ENCODE measurements at places on chromosomes 1 and 21.

DNA sequence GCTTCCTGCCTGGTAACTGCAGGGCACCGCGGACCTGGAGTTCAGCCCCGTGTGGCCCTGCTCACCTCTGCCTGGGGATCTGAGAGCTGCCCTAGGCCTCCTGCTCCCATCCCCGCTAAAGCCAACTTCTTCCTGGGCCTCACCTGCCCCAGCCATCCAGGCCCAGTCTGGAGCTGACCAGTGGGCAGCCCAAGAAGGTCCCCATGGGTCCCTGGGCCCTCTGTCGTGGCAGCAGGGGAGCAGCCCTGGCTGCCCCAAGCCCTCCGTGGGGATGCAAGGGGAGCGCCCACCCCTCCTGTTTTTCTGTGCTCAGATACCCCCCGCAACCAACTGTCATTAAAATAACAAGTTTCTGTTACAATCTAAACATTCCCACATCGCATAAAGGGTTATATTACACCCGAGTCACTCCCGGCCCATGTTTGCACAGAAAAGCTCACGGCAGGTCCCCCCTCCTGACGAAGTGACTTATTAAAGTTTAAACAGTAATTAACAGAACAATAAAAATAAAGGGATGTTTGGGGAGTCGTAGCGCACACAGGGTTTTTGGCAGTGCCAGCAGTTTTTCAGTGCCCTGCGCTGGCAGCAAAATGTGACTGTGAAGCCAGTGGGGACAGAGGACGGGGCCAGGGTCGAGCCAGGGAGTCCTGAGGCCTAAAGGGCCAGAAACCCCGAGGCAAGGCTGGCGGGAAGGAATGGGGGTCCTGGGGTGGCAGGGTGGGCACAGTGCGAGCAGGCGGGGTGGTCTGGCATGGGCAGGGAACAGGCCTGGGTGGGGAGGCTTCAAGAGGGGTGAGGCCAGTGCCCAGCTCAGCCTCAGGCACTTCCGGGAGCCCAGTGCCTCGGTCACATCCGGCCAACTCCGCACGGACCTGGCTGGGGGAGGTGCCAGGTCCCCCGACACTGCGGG, 121.5 kb downstream of the CASZ1 start:
- DNase-seq: no peak

GRCh38 chr1:69702085-69702484, 134.4 kb downstream of the LRRC7 start:
- no peak for DNase-seq

- no peak for DNase-seq
Measured at GRCh38 chr1:84037758-84038611, 39.1 kb upstream of the TTLL7 start.

DNA sequence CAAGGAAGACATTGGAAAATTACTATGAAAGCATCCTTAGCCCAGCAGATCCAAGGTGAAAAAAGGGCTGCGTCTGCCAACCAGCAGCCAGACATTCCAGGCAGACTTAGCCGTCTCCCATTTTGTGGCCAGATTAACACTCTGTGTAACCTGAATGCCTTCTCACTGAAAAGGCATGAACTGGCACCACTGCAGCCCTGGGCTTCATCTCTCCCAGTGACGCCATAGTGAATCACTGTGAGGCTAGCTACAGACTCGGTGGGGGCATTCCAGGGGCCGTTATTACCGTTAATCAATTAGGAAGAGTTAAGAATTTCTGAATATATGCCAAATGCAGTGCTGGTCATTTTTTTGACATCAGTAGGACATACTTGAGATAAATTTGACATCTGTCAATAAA, 627.4 kb downstream of the LMO4 start:
- DNase-seq: no peak

DNA sequence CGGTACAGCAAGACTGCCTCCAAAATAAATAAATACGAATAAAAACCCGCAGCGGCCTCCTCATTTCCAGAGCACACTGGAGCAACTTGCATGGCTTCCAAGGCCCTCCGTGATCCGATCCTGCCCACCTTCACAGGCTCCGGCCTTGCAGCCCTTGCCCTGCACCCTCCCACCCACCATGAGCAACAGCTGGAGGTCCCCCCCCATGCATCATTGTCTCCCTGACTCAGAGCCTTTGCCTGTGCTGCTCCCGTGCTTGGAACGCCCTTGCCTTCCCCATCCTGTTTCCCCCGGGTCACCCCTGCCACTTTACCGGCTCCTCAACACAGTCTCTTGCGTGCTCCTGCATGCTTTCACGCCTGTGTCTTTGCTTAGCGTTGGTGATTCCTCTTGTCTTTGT, 71.0 kb upstream of the ANGPTL1 start:
- no peak for DNase-seq

GRCh38 chr21:32772281-32773047, 909 bp upstream of the PAXBP1 start:
- DNase-seq: peak; percentile 76

DNA sequence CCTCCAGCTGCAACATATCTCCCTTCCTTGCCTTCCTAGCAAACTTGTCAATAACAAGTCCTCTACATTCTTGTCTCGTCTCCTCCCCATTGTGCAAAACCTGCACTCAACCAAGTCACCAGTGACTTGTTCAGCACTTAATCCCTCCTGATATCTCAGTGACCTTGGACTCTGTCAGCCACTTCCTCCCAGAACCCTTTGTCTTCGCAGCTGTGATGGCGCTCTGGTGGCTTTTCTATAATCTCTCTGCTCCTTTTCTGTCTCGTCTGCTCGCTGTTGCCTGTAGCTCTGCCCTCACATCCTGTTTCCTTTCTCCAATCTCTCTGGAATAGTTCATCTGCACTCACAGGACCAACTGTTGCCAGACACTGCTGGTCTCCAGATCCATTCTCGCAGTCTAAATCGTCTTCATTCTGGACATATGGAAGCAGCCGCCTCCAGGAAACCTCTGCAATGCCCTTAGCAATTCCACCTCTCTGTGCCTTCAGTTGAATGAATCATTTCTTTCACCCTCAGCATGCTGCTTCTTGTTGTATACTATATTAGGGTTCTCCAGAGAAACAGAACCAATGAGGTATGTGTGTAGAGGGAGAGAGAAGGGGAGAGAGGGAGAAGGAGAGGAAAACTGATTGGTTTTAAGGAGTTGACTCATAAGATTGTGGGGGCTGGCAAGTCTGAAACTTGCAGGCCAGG, 17.4 kb upstream of the IFNAR2 start:
- DNase-seq: no peak

DNA sequence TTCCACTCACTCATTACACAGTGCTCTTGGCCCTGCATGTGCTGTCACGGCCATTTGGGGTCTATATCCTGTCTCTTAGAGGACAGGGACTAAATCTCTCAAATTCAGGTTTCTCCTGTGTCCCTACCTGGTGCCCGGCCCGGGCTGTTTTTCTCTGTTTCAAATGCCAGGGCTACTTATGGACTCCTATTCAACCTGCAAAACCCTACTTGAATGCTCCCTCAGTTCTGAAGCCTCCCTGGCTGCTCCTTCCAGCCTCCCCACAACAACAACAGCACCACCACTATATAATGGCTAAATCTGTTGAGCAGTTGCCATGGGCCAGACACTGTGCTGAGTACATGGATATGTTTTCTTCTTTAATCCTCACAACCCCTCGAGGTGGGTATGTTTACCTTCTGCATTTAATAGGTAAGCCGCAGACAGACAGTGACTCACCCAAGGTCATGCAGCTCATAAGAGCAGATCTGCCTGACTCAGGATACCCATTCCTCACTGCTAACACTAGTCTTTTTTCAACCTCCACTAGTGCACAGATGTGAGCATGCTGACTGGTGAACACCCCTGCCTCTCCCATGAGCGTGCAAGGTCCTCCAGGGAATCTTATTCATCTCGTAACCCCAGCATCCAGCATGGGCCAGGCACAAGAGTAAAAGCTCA, 29.9 kb downstream of the DHRS3 start:
- DNase-seq: no peak

- DNase-seq: no peak
Measured at GRCh38 chr1:169618367-169618766, 11.6 kb downstream of the SELP start.

GRCh38 chr1:54857746-54858561, 29.0 kb downstream of the DHCR24 start:
- no peak for DNase-seq

DNA sequence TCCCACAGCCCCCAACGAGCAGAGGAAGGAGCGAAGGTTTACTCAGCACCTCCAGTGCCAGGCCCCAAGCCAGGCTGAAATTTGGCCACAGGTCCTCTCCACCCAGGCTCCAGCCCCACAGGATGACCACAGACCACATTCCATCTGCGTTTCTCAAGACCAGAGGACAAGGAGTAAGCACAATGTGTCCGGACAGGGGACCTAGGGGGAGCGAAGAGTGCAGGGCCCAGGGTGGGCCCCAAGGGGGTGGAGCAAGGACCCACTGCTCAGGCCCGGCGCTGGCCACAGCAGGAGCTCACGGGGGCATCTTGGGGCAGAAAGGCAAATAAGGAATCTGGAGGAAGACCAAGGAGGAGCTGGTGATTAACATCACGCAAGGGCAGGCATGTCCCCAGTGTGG, 100.5 kb downstream of the NPHP4 start:
- DNase-seq: no peak

GRCh38 chr21:44013380-44014088, 1.4 kb downstream of the TRAPPC10 start:
- DNase-seq: peak; percentile 51

GRCh38 chr1:210292231-210292871, 36.4 kb upstream of the HHAT start:
- peak; percentile 49 for DNase-seq

DNA sequence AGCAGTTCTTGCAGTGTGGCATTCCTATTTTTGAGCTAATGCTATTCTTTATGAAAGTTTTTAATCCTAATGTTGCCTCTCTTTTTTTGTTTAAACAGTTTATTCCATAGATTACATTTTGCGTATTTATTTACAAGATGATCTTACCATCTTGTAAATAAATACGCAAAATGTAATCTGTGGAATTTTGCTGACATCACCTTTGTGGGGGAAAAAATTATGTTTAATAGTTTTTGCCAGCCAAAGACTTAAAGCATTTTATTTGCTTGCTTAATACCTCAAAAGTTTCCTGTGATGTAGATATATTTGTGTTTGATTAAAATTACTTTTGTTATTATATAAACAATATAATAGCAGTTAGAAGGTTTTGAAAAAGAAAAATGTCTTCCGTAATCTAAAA, 15.3 kb downstream of the CDC7 start:
- no peak for DNase-seq

DNA sequence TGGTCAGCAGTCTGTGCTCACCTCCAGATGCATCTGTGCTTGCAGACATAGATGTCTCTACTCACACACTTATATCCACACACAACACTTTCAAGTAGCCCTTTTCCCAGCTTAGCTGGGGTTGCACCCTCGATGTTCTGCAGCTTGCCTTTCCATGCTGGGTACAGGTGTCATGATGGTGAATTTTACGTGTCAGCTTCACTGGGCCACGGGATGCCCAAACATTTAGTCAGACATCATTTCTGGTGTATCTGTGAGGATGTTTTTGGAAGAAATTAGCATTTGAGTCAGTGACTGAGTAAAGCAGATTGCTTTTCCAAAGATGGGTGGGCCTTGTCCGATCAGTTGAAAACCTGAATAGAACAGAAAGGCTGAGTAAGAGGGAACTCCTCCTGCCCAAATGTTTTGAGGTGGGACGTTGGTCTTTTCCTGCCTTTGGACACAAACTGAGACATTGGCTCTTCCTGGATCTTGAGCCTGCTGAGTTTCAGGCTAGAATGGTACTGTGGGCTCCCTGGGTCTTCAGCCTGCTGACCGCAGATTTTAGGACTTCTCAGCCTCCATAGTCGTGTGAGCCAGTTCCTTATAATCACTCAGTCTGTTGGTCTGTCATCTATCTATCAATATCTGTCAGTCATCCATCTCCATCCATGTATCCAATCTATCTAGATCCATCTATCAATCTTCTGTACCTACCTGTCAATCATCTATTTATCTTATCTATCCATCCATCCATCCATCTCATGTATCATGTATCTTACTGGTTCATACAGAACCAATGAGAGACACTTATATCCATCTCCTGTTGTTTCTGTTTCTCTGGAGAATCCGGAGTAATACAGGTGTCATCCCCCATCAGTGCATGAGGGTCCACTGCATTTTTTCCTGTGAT, 12.7 kb upstream of the OBSCN start:
- DNase-seq: no peak

DNA sequence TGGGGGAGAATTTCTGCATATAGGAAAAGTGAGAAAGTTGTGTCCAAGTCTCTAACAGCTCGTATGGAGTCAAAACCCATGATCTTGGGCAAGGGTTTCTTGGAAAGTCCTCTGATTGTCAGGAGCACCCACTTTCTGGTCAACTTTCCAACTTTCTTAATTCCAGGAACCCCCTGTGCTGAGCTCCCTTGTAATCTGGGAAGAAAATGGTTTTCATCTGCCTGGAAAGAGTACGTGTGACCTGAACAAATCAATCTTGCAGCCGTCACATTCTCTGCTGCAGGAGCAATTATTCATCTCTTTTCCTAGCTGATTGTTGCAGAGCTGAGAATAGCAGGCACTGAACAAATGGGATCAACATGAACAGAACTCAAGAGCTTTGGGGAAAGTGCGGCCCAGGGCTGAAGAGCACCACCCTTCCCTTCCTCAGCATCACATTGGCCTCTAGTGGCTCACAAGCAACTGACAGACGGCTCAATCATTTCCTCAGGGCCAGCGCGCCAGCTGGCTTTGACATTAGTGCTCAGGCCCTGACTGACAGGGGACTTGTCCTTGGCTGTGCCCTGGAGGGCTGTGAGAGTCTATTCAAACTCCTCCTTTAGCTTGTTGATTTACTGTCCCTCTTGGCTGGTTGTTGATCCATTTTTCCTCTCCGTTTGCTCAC, 295.2 kb downstream of the HLX start:
- no peak for DNase-seq

GRCh38 chr1:43286533-43286932, 1.2 kb upstream of the C1orf210 start:
- no peak for DNase-seq

GRCh38 chr1:224619209-224619608, 3.1 kb downstream of the CNIH3 start:
- DNase-seq: no peak

DNA sequence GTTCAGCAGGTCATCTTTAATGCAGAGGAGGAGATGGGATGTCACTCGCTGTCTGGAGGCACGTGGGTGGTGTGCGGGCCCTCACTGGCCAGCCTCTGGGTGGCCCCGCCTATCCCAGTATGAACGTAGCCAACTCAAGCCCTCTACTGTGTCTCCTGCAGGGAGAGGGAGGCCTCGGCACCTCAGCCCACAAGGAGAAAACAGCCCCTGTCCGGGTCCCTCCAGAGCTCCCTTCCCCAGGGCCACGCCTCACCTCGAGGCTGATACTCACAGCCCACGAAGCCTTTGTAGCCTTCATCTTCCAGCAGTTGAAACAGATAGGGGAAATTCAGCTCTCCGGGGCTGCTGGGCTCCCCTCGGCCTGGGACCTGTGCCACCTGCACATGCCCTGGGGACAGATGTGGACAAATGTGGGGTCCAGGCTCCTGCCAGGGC, 2.6 kb downstream of the HYI start:
- DNase-seq: no peak
